Transverse colon (tissue), 4 donors: ENCODE measurements at places on chromosomes 7 and 10. TPM values are rescaled to one million over a fixed set of nuclear protein-coding genes. Genes with fewer than 3 reads are reported as not detected.
A peak's percentile ranks its signal among the peaks of the same experiment; 100 is the strongest.

- H3K27ac ChIP-seq: peak overlapping the region; percentile 100
- H3K27me3 ChIP-seq: no peaks in the 10 kb centered on the region
- no peak for DNase-seq
- peaks cover 2% of the 10 kb centered on the region for H3K36me3 ChIP-seq
- H3K4me3 ChIP-seq: peak overlapping the region; percentile 77
Observed at GRCh38 chr10:27153845-27154193, 365 bp downstream of the YME1L1 start.

DNA sequence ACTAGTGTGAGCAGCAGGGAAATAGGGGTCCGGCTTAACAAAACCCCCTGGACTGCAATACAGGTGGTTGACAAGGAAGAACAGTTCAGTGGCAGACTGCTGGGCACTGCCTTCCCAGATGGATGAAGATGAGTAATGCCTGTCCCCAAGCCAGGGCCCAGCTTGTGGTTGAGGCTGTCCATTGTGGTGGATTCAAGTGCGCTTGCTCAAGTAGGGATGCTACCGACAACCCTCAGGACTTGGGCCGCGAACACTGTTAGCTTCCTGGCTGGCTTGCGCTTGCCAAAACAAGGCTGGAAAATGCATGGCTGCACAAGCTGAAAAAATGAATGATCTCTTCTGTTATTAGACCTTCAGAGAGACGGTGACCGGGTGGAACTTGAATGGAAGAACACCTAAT, 116.1 kb upstream of the ACBD5 start:
- H3K4me1 ChIP-seq: no peaks in the 10 kb centered on the region
- H3K4me3 ChIP-seq: no peak overlapping the region
- H3K27me3 ChIP-seq: peaks cover 6% of the 10 kb centered on the region
- H3K27ac ChIP-seq: no peak overlapping the region
- H3K36me3 ChIP-seq: no peaks in the 10 kb centered on the region
- no peak for DNase-seq

GRCh38 chr7:100567031-100567730, 6.5 kb downstream of the SAP25 start:
- H3K4me1 ChIP-seq: peaks cover 32% of the 10 kb centered on the region
- H3K27me3 ChIP-seq: peaks cover 8% of the 10 kb centered on the region
- H3K4me3 ChIP-seq: no peak overlapping the region
- no peaks in the 10 kb centered on the region for H3K36me3 ChIP-seq

DNA sequence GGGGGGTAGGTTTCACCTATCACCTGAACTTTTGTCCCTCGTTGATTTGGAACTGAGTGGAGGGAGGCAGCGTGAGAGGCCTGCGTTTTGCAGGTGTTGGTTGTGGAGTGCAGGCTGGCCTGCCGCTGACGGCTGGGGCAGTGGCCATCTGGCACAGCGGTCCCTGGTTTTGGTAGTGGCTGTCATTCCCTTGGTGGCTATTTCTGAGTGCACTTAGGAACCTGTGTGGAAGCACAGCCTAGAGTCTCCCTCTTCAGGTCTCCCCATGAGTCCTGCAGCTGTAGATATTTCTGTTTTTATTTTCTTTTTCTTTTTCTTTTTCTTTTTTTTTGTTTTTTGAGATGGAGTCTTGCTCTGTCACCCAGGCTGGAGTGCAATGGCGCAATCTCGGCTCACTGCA, 129.2 kb downstream of the CUL2 start:
- H3K36me3 ChIP-seq: no peaks in the 10 kb centered on the region
- H3K27ac ChIP-seq: no peak overlapping the region
- DNase-seq: no peak
- H3K4me1 ChIP-seq: no peaks in the 10 kb centered on the region
- H3K27me3 ChIP-seq: no peaks in the 10 kb centered on the region
- H3K4me3 ChIP-seq: no peak overlapping the region

KCNMA1 gene
- total RNA-seq: 78.1 TPM

SPDYE2 gene
- not detected for total RNA-seq
